Kidney epithelial cell (primary cell): ENCODE measurements at places on chromosomes 4 and X. TPM values are rescaled to one million over a fixed set of nuclear protein-coding genes. Genes with fewer than 3 reads are reported as not detected.

GRCh38 chr4:87219632-87220093 is 755 bp downstream of the KLHL8 start:
- no peak for DNase-seq

DNA sequence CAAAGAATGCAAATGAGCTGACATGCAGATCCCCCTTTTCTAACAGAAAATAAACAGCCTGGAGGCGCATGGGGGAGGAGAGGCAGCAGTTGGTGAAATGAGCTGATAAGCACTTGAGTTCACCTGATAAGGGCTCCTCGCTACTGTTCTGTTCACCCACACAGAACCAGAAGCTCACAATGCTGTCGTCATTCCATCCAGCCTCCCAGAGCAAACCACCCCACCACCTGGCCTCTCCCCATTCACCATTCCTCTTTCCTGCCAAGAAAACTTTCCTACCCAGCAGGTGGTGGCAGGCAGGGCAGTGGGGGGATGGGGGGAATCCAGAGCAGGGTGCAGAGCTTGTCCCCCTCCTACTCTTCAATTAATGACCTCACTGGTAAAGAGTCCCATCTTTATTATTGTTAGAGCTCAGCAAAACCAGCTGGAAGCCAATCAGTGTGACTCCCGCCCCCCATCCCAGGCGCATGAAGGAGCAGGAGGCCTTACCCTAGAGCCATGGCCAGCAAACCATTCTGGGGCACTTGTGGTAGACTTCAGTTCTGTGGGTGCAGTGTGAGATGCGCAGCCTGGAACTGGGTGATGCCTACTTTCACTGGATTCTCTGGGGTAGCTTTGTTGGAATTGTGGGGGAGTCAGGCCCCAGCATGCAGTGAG is 350.3 kb downstream of the ZIC3 start:
- DNase-seq, result no peak

DNA sequence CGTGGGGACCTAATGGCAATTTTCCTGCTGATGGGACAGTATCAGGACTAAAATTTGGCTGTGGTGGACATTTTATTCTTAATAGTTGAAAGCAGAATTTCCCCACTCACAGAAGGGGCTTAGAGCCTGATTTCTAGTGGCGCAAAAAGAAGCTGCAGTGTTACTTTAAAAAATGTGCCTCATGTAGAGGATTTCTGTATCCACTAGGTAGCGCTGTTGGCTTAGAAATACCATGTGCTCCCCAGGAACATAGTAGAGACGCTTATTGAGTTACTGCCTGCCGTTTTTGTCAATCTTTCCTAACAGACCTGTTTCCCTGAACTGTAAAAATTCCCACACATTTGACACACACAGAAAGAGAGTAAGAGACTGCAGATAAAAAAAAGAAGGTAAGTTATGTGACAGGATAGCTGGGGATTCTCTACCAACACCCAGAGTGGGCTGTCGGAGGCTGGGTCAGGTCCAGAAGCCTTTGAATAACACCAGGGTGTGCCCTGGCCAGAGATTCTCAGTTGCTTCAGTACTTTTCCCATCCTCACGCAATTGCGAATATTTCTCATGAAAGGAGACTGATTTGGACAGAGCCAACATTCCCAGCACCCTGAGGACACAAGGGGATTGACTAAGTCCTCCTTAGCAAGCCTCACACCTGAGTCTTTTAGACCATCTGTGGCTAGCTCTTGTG is 88.4 kb downstream of the ZXDA start:
- DNase-seq, result no peak

GRCh38 chrX:19902110-19902509 is 14.7 kb upstream of the SH3KBP1 start:
- DNase-seq, result no peak

GRCh38 chr4:958314-958665 is 15.1 kb downstream of the DGKQ start:
- DNase-seq, result no peak

Gene SAGE1
- not detected in 2 replicates for total RNA-seq

Gene PABPC1L2A
- not detected in 2 replicates for total RNA-seq

Gene GPRIN3
- total RNA-seq, result 0.41 and 0.84 TPM in 2 replicates
